ENCODE measurements at places on chromosomes 5 and 9.
A peak's percentile ranks its signal among the peaks of the same experiment; 100 is the strongest.

DNA sequence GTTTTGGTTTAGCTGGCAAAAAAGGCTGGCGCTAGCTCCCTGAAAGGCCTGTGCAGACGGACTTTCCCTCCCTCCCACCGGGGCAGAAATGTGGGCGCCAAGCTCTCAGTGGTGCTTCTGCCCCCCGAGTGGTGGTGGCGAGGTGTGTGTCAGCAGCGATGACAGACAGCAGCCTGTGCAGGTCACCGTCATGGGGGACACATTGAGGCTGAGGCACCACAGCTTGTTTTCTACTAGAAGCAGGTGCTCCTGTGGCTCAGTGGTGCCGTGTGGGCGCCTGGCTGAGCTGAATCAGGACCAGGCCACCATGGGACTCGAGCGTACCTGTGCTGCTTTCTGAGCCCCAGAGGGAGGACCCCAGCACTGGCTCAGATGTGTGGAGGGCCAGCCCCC is 6.2 kb downstream of the WNK2 start:
- DNase-seq = no peak

GRCh38 chr5:132979367-132979940 is 16.0 kb upstream of the AFF4 start:
- peak; percentile 85 for DNase-seq

- DNase-seq = no peak
Observed at GRCh38 chr9:87883274-87883673, 597 bp downstream of the SPATA31E1 start.

DNA sequence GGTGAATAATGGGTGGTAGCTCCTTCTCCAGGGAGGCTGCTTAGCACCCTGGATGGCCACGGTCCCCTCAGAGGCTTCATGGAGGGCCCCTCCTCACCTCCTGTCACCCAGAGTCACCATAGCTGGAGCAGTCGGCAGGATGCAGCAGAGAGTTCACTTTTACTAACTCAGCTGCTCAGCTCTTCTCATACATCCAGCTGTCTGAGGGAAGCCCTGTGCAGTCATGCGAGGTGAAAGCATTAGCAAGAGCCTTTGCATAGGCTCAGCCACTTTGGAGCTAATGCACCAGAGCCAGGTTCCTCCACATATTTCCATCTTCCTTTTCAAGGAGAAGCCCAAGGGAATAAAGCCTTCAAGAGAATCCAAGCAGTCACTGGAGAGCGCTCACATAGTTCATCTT is 499.2 kb downstream of the BNC2 start:
- no peak for DNase-seq

GRCh38 chr5:82802954-82803353 is 274.2 kb downstream of the TMEM167A start:
- no peak for DNase-seq

GRCh38 chr5:74786851-74787250 is 19.8 kb downstream of the NSA2 start:
- DNase-seq = no peak

- DNase-seq = no peak
Observed at GRCh38 chr5:2101685-2102084, 219.0 kb upstream of the IRX4 start.

DNA sequence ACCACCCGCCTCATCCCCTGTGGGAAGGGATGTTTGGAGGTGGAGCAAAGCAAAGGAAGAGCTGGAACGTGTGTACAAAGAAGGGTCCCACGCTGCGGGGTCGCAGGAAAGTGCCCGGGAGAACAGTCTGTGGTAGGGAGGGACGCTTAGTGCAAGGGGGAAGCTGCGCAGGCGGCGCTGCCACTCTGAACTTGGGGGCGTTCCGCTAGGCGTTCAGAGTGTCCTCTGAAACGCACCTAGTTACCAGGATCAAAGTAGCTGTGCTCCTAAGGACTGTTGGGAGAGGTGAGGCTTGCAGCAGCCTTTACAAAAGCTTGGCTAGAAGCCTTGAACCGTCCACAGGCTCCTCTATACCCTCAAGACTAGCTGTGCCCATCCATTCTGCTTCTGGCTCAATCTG is 29.3 kb upstream of the PDE8B start:
- DNase-seq = no peak

- DNase-seq = no peak
Observed at GRCh38 chr9:129696944-129697655, 31.7 kb downstream of the PRRX2 start.

GRCh38 chr5:136525597-136525996 is 160.3 kb upstream of the TRPC7 start:
- DNase-seq = no peak

GRCh38 chr9:38309324-38310195 is 82.9 kb upstream of the ALDH1B1 start:
- DNase-seq = no peak

DNA sequence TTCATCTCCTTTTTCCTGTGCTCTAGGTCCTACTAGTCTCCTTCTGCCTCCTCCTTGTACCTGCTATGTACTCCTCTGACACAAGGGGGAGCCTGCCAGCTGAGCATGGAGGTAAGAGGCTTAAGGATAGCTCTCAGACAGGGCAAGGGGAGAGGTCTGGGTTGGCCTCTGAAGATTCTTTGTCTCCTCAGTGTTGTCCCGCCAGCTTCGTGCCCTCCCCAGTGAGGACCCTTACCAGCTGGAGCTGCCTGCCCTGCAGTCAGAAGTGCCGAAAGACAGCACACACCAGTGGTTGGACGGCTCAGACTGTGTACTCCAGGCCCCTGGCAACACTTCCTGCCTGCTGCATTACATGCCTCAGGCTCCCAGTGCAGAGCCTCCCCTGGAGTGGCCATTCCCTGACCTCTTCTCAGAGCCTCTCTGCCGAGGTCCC is 3.8 kb downstream of the CREB3 start:
- DNase-seq = peak; percentile 72

DNA sequence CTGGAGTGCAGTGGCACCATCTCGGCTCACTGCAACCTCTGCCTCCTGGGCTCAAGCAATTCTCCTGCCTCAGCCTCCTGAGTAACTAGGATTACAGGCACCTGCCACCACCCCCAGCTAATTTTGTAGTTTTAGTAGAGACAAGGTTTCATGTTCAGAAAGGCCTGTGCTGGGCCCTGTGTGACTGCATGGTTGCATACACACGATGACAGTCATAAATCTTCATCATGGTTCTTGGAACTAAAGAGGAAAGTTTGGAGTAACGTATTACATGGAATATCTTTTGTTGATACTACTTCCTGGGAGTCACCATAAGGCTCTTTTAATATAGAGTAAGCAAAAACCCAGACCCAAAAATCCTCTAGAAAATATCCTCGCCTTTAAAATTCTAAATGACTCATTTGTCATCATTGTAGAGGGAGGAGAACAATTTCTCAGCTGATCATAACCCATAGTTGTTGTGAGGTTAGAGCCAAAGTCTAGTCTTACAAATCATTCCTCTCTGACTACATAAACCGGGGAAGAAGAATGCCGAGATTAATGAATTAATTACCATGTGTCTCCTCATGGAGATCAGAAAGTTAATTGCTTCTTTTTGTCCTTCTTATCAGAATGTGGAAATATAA is 47.0 kb downstream of the KLF9 start:
- no peak for DNase-seq

- DNase-seq = no peak
Observed at GRCh38 chr9:71308454-71308853, 187.0 kb upstream of the TRPM3 start.

DNA sequence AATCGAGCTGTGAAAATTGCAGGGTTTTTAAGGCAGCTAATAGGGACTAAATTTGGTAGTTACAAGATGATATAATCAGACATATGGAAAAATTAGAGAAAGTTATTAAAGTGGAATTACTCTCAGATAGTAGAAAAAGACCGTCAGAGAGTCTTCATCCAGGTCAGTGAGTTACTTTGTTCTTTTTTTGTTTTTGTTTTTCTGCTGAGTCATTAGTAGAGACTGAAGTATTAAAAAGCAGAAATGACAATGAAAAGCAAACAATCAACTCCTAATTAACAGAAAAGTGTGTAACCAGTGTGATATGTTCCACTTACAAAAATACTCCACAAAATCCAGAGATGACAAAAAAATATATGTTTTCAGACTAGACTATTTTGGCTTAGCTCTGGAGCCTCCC is 480.4 kb upstream of the COX7C start:
- no peak for DNase-seq

GRCh38 chr5:91070761-91071550 is 312.2 kb downstream of the ARRDC3 start:
- peak; percentile 65 for DNase-seq

DNA sequence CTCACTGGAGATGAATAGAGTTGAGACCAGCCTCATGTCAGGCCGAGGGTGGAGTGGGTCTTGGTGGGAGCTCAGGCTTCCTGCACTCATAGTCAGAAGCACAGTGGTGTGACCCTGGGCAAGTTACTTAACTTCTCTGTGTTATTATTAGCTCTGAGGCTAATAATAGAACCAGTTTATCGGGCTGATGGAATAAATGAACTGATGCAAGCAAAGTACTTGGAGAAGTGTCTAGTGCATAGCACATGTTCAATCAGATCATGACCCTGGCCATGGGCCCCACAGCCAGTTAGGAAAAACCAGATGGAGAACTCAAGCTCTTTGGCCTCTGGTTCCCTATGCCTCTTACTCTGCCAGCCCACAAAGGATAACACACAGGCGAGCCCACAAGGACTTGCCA is 45.3 kb upstream of the OSMR start:
- no peak for DNase-seq

GRCh38 chr9:75422944-75423522 is 334.7 kb downstream of the OSTF1 start:
- DNase-seq = no peak

GRCh38 chr9:120659676-120660075 is 54.6 kb downstream of the MEGF9 start:
- no peak for DNase-seq

GRCh38 chr5:179867476-179867875 is 8.9 kb upstream of the MRNIP start:
- no peak for DNase-seq

DNA sequence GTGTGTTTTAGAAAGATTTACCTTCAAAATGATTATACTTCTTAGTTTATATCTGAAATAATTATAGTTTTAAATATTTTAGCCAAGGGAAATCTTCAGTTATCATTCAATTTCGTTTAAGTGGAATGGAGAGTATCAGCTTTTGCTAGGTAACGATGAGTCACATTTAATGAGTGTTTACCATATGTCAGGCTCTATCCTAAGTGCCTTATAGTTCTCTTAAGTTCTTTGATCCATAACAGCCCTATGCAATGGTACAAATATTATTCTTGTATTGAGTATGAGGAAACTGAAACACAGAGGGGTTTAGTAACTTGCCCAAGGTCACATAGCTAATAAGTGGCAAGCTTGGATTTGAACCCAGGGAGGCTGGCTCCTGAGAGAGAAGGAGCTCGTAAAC is 37.5 kb upstream of the SHB start:
- DNase-seq = no peak

GRCh38 chr5:36878392-36879082 is 2.0 kb downstream of the NIPBL start:
- no peak for DNase-seq

GRCh38 chr9:92164490-92164889 is 49.3 kb upstream of the SPTLC1 start:
- DNase-seq = no peak

DNA sequence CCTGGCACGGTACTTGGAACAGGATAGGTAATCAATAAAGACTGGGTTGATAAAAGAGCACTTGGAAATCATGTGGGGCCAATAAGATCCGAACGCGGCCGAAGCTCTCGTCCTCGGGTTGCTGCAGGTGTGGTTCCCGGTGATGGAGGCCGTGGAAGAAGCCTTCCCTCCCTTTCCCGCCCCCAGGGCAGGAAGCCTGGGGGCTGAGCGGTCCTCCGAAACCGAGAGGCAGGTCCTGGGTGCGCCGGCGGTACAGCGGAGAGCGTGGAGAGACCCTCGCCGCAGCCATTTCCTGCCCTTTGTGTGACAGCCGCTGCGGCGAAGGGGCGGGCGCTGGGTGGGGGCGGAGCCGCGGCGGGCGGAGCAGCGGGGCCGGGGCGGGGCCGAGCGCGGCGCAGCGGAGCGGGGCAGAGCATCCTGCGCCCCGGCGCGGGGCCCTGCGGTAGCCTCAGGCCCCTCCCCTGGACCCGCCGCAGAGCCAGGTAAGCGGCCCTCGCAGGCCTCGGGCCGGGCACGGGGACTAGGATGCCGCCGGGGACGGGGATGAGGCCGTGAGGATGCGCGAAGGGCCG is at the start of gene CYFIP2:
TSS of gene CYFIP2 (plus strand) at position 410 of the 572 bp plus-strand sequence. CDS start 19,239 bp downstream, outside the sequence.
- DNase-seq = no peak

- DNase-seq = no peak
Observed at GRCh38 chr9:97531888-97532376, 30.5 kb downstream of the TMOD1 start.

GRCh38 chr5:97618721-97619120 is 435.7 kb upstream of the RIOK2 start:
- DNase-seq = no peak

DNA sequence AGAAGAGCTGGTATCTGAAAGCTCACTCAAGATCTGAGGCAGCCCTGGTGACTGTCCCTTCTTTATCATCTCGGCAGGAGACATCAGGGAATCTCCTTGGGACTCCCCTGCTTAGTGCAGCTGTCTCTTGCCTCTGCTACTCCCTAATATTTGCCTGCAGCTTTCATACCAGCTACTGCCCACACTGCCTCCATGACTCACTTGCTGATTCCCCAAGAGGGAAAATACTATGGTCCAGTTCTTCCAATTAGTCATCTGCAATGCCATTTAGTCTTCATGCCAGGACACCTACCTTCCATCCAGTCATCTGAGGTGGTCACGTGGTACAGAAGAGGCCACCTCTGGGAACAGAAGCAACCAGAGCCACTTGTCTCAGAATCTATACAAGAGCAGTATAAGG is 270.8 kb downstream of the NTRK2 start:
- DNase-seq = no peak

DNA sequence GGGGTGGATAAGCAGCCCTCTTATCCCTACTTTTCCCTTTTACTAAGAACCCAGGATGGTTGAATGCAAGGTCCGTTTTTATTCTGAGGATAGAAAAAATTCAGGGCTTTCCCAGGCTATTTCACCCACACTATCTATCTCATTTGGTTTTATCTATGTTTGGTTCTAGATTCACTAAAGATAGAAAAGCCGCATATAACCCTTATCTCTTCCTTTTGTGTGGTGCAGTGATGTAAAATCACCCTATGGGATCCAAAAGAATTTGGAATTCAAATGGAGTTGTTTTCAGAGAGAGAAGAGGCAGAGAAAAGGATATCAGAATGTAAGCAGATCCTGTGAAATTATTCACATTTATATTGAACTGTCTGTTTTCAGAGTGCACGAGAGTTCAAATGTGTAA is 236.3 kb upstream of the RFX3 start:
- DNase-seq = no peak

- no peak for DNase-seq
Observed at GRCh38 chr9:89882930-89883361, 278.1 kb downstream of the GADD45G start.

GRCh38 chr9:105245029-105245890 is 809 bp downstream of the SLC44A1 start:
- DNase-seq = peak; percentile 50

Measured in inflammatory macrophage treated with lipopolysaccharide for 1 hour (primary cell).